CD4-positive, alpha-beta T cell treated with Interleukin-1 beta for 1 hour (primary cell): ENCODE measurements at places on chromosomes 1 and 21.

DNA sequence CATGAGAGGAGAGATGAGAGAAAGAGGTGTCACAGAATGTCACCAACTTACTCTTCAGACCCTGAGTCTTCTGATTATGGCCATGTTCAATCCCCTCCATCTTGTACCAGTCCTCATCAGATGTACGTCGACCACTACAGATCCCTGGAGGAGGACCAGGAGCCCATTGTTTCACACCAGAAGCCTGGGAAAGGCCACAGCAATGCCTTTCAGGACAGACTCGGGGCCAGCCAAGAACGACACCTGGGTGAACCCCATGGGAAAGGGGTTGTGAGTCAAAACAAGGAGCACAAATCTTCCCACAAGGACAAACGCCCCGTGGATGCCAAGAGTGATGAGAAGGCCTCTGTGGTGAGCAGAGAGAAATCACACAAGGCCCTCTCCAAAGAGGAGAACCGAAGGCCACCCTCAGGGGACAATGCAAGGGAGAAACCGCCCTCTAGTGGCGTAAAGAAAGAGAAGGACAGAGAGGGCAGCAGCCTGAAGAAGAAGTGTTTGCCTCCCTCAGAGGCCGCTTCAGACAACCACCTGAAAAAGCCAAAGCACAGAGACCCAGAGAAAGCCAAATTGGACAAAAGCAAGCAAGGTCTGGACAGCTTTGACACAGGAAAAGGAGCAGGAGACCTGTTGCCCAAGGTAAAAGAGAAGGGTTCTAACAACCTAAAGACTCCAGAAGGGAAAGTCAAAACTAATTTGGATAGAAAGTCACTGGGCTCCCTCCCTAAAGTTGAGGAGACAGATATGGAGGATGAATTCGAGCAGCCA, 8.0 kb downstream of the ELOA start:
- peak; percentile 42 for DNase-seq

- no peak for DNase-seq
These were observed 1357.4 kb upstream of the ADGRL4 start for GRCh38 chr1:80363689-80364475.

GRCh38 chr1:147527941-147528936, 13.1 kb upstream of the BCL9 start:
- no peak for DNase-seq

GRCh38 chr1:154129391-154129970, 25.4 kb downstream of the NUP210L start:
- DNase-seq: no peak

DNA sequence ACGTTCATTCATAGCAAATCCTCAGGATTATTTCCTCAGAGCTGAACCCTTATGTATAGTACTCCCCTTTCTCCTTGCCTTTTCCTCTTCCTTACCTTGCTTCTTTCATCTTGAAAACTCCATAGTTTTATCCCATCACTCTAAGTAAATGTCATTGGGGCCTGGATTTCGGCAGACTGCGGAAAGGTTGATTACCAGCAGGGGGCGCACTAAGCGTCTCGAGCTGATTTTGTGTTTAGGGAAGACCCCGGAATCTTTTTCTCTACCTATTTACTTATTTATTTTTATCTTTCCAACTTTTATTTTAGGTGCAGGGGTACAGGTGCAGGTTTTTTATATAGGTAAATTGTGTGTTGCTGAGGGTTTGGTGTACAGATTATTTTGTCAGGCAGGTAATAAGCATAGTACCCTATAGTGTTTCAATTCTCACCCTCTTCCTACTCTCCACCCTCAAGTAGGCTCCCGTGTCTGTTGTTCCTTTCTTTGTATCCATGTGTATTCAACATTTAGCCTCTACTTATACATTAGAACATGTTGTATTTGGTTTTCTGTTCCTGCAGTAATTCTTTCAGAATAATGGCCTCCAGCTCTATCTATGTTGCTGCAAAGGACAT, 11.4 kb upstream of the MTARC1 start:
- no peak for DNase-seq

GRCh38 chr1:41242342-41243078, 404 bp upstream of the SCMH1 start:
- DNase-seq: peak; percentile 8

GRCh38 chr1:67524143-67525052, 94.2 kb upstream of the SERBP1 start:
- DNase-seq: no peak

DNA sequence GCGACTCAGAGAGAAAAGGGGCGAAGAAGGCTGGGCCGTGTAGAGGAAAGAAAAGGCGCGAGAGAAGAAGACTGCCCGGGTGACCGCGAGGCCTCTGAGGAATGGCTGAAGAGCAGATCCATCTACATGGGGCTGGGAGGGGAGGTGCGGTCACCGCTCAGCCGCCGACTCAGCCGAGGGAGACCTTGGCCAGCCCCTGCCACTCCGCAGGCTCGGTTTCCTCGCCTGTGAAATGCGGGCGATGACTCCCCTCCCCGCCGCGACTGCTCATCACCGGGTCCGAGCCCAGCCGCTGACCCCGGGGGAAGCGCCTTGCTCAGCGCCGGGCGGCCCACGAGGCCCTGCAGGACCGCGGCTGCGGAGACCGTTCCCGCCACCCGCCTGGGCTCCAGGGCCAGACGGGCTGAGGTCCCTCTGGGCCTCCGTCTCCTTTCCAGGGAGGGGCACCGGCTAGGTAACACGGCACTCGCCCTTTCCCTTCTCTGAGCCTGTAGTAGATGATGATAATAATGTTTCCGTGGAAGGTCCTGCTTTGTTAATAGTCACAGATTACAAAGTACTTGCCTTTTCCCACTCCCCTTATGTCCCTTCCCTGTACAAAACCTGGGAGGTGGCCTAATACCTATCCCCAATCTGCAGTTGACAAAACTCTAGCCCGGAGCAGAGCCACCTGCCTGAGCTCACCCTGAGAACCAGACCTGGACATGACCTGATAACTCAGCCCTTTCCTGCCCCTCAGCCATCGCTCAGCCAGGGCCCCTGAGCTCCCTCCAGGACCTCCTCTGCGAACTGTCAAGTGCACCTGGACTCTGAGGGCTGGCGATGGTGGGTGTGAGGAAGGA, 1.6 kb upstream of the BSND start:
- no peak for DNase-seq

DNA sequence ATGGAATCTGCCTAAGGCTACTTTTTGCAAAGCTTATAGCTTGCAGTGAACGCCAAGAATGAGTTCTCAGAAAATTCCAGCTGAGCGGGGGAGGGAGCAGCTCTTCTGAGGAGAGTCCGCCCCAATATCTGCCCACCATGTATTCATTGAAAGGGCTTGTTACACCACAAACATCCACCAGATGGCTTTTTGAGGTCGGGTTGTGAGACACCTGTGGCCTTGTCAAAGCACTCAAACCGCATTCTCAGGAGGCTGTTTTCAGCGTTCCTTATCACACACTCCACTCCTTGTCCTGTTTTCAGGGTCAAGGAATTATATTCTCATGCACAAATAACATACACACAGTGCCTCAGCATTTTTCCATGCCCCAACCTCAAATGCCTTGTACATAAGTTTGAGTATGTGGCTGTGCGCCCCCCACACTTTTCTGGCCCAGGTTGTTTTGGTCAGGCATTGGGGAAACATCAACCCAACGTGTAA, 3.9 kb upstream of the C4BPB start:
- peak; percentile 65 for DNase-seq

DNA sequence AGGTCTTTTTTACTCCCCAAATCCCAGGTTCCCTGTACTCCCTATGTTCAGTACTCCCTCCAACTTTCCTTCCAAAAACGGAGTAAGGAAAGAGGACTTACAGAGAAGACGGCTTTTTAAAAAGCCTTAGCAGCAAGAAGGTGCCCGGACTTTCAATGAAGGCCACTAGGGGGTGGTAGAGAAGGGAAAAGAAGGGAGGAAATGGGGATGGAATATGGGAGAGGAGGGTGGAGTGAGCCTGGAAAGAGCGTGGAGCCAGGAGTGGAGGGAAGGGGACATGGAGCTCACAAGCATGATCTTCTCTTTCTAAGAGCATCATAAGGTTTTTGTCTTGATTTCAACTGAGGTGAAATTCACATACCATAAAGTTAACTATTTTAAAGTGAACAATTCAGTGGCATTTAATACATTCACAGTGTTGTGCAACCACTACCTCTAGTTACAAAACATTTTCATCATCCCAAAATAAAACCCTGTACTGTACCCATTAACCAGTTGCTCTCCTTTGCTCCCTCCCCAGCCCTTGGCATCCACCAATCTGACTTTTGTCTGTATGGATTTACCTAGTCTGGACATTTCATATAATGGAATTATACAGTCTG, 129.9 kb downstream of the ZNF281 start:
- DNase-seq: no peak

GRCh38 chr1:12549460-12550349, 68.3 kb downstream of the DHRS3 start:
- no peak for DNase-seq

DNA sequence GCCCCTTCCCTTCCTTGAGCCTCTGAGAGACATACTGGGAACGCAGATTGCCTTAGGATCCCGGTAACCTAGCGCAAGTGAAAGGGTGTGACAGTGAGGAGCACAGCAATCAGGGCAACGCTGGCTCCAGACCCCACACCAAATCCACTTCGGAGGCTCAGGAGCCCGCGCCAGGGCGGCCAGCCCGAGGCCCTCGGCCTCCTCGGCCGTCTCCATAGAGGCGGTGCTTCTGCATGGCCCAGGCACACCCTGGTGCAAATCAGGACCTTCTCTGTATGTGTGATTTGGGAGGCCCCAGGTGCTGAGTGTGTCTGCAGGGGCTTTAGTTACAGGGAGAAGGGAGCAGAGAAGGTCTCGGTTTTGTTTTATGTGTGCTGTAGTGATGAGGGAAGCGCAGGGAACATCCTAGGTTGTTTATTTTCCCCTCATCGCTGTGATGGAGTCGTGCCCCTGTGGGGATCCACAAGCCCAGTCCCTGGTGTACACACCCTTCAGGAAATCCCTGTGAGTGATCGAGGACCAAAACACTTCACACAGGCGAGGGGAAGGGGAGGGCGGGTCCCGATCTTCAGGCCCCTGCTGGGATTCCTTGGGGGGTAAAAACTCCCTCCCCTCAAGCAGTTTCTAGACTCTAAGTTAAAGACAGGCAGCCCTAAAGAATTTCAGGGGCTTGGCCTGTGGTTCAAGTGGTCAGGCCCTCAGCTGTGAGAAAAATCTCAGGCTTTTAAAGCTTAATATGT, 9.4 kb downstream of the KIAA1614 start:
- DNase-seq: no peak

DNA sequence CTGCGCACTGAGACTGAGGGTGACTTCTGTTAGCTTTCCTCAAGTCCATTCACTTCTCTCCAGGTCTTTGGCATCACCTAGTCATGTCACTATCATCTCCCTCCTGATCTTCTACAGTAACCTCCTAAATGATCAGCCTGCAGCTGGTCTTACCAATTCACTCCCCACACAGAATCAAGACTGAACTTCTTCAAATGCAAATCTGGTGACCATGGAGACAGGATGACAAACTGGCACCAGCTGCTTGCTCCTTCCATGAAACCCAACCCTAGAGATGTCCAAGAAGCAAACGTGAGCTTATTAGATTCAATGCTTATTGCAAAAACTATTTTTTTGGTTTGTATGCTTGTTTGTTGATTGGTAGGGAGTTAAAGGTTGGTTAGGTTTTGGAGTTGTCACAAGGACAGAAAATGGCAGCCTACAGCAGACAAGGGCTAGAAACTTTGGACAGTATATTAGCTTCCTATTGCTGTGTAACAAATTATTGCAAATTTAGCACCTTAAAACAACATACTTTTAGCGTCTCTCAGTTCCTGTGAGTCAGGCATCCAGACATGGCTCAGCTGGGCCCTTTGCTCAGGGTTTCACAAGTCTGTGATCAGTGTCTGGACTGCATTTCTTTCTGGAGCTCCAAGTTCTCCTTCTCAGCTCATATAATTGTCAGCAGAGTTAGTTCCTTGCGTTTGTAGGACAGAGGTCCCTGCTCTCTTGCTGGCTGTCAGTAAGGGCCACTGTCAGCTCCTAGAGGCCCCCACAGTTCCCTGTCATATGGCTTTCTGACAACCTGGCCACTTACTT, 53.3 kb upstream of the GJA8 start:
- DNase-seq: no peak

GRCh38 chr1:26797627-26798026, 9.9 kb downstream of the PIGV start:
- no peak for DNase-seq

DNA sequence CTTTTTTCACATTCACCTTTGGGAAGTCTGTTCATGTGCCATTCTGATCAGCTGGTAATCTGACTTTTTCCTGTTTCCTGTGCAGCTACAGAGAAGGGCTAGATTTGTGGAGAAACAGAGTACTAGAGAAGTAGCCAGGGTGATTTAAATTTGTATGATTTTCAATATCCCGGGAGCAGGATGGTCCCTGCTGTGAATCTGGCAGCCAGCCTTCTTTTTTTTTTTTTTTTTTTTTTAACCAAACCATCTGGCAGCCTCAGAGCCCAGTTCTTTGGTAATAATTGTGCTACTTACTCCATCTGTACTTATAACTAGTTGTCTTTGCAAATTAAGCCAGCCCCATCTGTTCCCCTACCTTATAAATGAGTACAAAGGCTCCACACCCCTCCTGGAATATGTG, 248.6 kb upstream of the DEPDC1 start:
- DNase-seq: no peak

DNA sequence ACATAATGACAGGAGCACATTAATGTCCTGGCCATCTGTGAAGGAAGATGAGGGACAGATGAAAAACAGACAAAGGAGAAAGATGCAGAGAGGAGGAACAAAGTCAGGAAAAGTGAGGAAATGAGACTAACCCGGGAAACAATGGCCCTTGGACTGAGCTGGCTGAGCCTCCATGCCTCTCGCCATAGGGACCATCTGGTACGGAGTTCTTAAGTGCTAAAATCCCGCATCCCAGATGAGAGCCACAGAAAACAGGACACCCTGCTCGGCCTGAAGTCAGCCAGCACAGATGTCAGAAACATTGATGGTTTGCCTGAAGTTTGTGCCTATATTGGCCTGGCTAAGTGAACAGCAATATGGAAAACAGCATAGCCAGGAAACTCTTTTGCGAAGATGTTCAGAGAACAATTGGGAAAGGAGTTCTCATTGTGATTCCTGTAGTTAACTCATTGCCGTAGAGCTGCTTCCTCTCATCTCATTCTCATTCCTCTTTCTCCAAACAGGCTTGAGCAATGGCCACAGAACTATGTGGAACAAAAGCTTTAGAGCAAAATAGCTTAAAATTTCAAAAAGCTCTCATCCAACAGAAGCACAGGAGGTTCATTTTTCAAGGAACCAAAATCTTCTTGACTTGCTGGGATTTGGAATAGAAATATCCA, 96.6 kb downstream of the ASTN1 start:
- no peak for DNase-seq

DNA sequence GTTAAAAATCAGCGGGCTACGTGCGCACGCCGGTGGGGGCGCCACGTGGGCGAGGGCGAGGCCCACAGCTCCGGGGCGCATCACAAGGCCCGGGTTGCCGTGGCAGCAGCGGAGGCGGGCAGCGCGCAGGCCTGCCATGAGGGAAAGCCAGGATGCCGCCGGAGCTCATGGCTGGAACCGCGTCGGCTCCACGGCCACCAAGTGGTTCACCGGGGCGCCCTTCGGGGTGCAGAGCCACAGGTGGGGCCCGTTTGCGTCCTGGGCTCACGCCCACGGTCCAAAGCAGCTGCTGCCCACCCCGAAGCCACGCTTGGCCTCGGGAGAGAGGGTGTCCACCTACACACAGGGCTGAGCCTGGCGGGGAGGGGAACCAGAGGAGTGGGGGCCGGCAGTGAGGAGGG, 4.9 kb upstream of the TTC22 start:
- no peak for DNase-seq

GRCh38 chr1:86155807-86156565, 586 bp downstream of the COL24A1 start:
- no peak for DNase-seq

GRCh38 chr1:156660752-156661112, 16.5 kb downstream of the NES start:
- no peak for DNase-seq
